CD4-positive, alpha-beta T cell treated with Interleukin-21 for 1 hour (primary cell): ENCODE measurements at places on chromosomes 3 and 15.

DNA sequence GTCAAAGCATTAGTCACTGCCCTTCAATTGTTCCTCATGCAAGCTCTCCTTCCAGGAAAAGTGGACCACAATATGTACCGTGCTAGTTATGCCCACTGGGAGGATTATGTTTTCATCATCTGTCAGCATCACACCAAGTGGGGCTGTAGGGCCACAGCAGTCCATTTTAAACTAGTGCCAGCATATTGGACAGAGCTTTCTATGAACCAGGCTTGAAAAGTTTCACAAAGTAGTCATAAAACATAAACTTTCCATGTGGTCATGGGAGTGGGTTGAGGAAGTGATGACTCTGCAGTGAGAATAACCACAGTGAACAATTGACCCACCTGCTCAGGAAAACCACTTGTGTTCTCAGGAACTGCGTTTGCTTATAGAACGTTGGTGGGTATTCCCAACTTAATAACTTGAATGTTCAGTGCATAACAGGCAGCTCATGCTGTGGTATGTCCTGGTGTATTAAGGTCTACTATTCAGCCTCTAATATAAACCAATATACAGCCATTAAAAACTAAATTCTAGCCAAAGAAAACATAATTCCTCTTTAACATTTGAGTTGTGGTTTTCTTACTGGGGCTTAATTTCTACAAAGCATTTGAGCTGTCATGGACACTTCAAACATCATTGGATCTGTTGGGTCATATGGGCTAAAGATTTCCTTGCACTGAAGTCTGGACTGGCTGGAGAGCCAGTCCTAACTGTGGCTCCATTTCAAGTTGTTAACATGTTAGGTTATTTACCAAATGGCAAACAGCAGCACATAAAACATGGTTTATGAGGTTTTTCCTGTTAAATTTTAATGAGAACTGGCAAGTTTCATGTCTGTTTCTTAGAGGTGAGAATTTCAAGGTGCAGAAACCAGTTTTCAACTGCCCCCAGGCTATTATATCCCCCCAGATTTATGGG, 274.1 kb downstream of the OTOL1 start:
- DNase-seq = no peak

- no peak for DNase-seq
Observed at GRCh38 chr3:89114841-89115223, 7.4 kb downstream of the EPHA3 start.

- no peak for DNase-seq
Observed at GRCh38 chr15:39326306-39326975, 254.4 kb upstream of the THBS1 start.

- DNase-seq = no peak
Observed at GRCh38 chr3:78880603-78881461, 887.0 kb downstream of the ROBO1 start.

DNA sequence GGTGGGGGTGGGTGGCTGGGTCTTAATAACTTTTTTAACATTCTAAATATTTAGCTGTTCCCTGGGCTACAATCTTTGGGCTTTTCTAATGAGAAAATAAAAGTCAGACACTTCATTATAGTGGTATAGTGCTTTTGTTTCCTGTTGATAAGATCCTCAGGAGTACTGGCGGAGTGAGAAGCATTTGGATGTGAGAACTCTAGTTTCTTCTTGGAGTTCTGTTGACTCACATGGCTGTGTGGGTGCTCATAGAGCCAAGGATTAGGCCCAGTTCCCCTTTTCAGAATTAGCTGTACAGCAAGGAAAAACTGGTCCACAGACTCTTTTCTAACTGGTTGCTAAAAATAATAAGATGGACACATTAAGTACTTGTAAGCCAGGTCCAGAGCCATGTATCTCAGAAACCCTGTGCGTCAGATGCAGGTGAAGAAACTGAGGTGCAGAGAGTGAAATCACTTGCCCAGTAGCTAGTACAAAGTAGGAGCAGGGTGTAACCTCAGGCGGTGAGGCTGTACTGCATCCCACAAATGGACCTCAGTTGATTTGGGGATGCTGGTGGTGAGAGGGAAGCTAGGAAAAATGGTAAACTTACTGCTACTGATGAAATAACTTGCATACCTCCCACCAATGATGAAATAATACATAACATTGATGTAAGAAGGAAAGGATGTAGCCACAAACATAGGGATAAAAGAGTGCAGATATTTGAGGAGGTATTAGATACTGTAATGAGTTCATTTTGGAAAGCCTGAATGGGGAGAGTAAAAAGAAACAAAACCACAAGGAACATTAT, 2.3 kb downstream of the ITPR1 start:
- DNase-seq = no peak

GRCh38 chr3:149401212-149401925, 23.9 kb upstream of the TM4SF1 start:
- DNase-seq = no peak

GRCh38 chr3:183825456-183826161, at the start of gene MAP6D1:
MAP6D1 (minus strand) TSS chr3:183825577; CDS start chr3:183825547, 30 bp downstream.
- DNase-seq = peak; percentile 48

- DNase-seq = no peak
Observed at GRCh38 chr3:172560026-172560425, 36.8 kb upstream of the TNFSF10 start.

DNA sequence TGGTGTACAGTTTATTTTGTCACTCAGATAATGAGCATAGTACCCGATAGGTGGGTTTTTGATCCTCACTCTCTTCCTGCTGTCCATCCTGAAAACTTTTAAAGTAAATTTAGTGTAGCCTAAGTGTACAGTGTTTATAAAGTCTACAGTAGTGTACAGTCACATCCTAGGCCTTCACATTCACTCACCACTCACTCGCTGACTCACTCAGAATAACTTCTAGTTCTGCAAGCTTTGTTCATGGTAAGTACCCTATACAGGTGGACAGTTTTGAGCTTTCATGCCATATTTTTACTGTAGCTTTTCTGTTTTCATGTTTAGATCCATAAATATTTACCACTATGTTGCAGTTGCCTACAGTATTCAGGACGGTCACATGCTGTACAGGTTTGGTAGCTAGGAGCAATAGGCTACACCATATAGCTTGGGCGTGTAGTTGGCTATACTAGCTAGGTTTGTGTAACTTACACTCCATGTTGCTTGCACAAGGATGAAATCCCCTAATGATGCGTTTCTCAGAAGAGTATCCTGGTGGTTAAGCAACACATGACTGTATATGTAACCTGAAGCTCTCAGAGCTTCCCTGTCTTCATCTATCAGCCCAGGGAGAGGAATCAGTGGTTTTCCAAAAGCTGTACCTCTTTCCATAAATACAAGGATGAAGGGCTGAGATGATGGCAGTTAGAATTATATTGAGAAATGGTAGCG, 87.6 kb upstream of the SLC25A26 start:
- no peak for DNase-seq

DNA sequence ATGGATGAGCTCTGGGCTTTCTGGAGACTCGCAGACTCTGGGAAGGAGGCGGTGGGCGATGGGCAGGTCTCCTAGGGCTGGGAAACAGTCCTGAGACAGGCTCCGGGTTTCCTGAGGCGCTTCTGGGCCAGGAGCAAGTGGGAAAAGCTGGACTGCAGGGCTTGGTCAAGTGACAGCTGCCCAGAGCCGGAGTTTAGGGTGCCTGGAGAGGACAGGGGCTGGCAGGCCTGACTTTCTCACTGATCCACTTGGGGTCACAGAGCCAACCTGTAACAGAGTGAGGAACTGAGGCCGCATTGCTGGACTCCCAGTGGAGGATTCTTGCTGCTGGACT, 107.9 kb downstream of the APBA2 start:
- no peak for DNase-seq
